Left renal cortex interstitium (tissue), 4 donors: ENCODE measurements at places on chromosomes 3 and 15. TPM values are rescaled to one million over a fixed set of nuclear protein-coding genes. Genes with fewer than 3 reads are reported as not detected.

The UROC1 gene
- 0.27 TPM for polyA plus RNA-seq

The NDN gene
- 108 TPM for polyA plus RNA-seq

DNA sequence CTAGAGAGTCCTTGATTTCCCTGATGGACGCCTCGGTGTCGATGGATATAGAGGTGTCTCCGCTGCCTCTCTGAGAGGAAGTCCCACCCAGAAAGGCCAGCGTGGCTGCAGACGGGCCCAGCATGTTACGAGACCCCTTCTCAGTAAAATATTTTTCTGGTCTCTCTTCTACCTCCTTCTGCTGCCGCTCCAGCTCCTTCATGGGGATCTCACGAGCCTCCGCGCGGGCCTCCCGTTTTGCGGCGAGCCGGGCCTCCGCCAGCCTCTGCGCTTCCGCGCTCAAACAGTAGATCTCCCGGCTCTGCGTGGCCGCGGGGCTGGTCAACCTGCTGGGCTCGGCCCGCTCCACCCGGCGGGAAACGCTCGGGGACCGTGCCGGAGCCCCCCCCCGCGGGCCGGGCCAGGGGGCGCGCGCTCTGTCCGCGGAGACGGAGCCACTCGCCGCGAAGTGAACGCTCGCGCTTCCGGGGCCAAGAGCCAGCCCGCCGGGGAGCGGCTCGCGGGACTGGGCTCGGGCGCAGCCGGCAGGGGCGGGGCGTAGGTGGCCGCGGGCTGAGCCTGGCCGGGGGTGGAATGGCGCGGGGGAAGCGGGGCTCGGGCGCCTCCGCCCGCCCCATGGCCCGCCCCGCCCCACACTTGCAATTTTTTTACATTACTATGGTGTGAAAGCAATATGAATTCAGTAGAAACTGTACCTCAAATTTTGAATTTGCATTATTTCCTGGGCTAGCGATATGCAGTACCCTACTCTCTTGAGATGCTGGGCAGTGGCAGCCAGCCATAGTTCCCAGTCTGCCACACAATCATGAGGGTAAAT is 10.2 kb upstream of the KCNMB3 start:
- peak; percentile 34 for DNase-seq

GRCh38 chr3:61570813-61571212 is 9.4 kb downstream of the PTPRG start:
- DNase-seq, result no peak

- DNase-seq, result peak; percentile 30
Observed at GRCh38 chr15:78979456-78980320, 34.8 kb upstream of the CTSH start.

DNA sequence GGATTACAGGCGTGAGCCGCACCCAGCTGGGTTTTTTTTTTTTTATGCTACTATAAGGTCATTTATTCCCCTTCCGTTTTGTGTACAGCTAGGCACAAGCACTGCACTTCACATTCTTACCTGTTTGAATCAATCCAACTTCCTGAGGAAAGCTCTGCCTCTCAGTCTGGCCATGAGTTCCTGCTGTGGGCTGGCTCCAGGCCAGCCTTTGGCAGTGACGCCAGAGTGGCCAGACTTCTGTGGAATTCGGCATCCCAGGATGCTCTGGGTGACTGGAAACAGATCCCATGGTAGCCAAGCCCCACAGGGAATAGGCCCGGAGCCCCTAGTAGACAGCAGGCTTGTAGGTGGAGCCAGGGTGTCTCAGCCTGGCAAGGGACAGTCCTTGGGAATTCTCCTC is 21.5 kb upstream of the TIMP4 start:
- no peak for DNase-seq
